ENCODE measurements at places on chromosomes 7 and 10. TPM values are rescaled to one million over a fixed set of nuclear protein-coding genes. Genes with fewer than 3 reads are reported as not detected.

GRCh38 chr7:139394540-139394939 lies 34.8 kb downstream of the LUC7L2 start:
- H3K4me1 ChIP-seq: no peaks in the 10 kb centered on the region
- DNase-seq: no peak
- no peaks in the 10 kb centered on the region for H3K27me3 ChIP-seq
- no peak overlapping the region for H3K27ac ChIP-seq
- peaks cover 29% of the 10 kb centered on the region for H3K36me3 ChIP-seq
- H3K4me3 ChIP-seq: no peak overlapping the region

DNA sequence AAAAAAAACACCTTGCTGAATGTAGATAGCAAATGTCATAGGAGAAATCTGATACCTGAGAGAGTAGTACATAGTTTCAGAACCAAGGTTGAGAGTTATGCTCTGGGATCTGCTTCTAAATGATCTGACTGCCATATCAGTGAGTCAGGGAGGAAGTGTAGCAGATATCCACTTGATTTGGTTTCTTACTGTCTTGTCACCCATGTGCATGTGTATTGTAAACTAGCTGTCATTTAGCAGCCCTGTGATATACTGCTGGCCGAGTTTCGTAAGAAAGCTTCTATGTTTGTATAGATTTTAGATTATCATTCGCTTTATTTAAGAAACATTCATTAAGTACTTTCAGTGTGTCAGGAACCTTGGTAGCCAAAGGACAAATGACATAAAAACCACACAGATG lies 42.0 kb downstream of the SP4 start:
- no peaks in the 10 kb centered on the region for H3K4me1 ChIP-seq
- H3K27ac ChIP-seq: no peak overlapping the region
- no peaks in the 10 kb centered on the region for H3K36me3 ChIP-seq
- H3K27me3 ChIP-seq: no peaks in the 10 kb centered on the region
- H3K4me3 ChIP-seq: no peak overlapping the region

DNA sequence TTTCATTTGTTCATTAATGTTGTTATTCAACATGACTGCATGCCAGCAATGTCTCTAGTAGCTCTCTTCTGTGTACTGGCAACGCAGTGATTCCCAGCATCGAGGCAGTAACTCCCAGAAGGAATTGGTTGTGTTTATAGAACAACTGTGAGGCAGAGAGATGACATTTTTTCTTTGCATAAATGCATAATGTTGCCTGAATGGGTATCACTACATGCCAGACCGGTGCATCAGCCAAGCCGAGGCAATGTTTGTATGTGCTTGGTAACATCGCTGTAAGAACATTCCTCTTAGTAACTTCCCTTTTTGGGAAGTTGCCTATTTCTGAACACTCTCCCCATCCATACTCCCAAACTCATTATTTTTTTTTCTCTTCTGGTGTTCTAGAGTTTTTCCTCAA lies 182.9 kb downstream of the HTR7 start:
- no peaks in the 10 kb centered on the region for H3K27me3 ChIP-seq
- no peak for DNase-seq
- H3K36me3 ChIP-seq: no peaks in the 10 kb centered on the region
- no peaks in the 10 kb centered on the region for H3K4me1 ChIP-seq
- H3K27ac ChIP-seq: no peak overlapping the region
- no peak overlapping the region for H3K4me3 ChIP-seq

- no peak overlapping the region for H3K4me3 ChIP-seq
- H3K27me3 ChIP-seq: no peaks in the 10 kb centered on the region
- no peak for DNase-seq
- no peak overlapping the region for H3K27ac ChIP-seq
Observed at GRCh38 chr10:117449636-117450035, 74.4 kb upstream of the PDZD8 start.

DNA sequence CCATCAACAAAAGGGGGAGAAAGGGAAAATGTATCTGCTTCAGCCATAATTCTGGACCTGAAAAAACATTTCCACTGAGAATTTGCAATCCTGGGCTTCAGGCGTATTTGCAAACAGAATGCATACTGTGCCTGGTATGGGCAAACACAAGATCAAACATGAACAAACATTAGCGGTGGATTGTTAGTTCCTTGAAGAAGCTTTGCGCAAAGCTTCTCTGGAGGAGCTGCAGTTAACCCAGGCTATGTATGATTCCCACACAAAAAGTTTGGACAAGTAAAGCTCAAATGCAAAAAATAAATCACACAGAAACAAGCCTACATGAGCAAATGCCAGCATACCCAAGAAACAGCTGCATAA lies 20.4 kb upstream of the HILPDA start:
- H3K4me1 ChIP-seq: no peaks in the 10 kb centered on the region
- H3K4me3 ChIP-seq: no peak overlapping the region
- no peaks in the 10 kb centered on the region for H3K27me3 ChIP-seq
- H3K36me3 ChIP-seq: no peaks in the 10 kb centered on the region
- no peak for DNase-seq

GRCh38 chr10:121459622-121460453 lies 138.4 kb downstream of the FGFR2 start:
- no peaks in the 10 kb centered on the region for H3K36me3 ChIP-seq
- H3K4me1 ChIP-seq: peaks cover 12% of the 10 kb centered on the region
- DNase-seq: peak; percentile 36
- H3K27me3 ChIP-seq: no peaks in the 10 kb centered on the region

- no peaks in the 10 kb centered on the region for H3K4me1 ChIP-seq
- no peak overlapping the region for H3K4me3 ChIP-seq
- DNase-seq: peak; percentile 21
- H3K36me3 ChIP-seq: no peaks in the 10 kb centered on the region
- no peak overlapping the region for H3K27ac ChIP-seq
Observed at GRCh38 chr7:34835901-34836600, 178.0 kb downstream of the NPSR1 start.

TLX1 gene
- 2.9 TPM for total RNA-seq

IQUB gene
- 3.5 TPM for total RNA-seq

TAX1BP1 gene
- 47.6 TPM for total RNA-seq

AOAH gene
- total RNA-seq: not detected

Data from cardiac muscle cell (in vitro differentiated cells and primary cell).